ENCODE measurements at places on chromosomes 4 and X.

- no peak for DNase-seq
Observed at GRCh38 chr4:110898290-110898689, 275.4 kb upstream of the PITX2 start.

GRCh38 chr4:11824566-11824965 lies 395.9 kb upstream of the HS3ST1 start:
- DNase-seq = no peak

DNA sequence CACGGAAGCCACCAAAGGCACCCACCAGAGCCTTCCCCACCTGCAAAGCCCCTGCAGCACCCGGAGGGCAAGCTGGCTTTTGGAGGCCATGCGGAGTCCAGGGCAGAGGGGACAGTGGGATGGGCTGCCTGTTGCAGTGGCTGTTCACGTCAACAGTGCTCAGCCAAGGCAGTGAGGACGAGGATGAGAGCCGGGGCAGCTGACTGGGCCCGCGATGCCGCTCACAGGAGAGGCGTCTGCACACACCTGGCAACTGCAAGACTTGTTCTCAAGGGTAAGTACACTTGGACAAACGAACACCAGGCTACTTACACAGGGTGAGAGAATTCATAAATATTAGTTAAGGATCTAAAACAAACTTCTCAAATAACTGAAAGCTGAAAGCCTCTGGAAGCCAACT lies 19.6 kb downstream of the FGFR3 start:
- no peak for DNase-seq

DNA sequence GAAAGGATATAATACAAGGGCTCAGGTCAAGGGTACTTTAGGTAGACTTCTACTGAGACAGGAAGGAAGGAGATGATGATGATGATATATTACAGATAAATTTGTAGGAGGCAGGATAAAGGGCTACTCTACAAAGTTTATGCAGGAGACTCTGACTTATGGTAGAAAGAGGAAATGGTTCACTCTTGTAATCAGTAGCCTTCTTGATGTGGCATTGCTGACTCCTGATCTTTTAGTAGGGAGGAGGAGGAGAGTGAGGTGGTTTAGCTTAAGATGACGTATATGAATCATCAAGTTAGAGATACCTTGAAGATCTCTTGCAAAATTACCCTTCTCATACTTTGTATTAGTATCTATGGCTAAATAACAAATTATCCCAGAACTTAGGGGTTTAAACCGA lies 4.7 kb downstream of the BLTP1 start:
- DNase-seq = no peak

DNA sequence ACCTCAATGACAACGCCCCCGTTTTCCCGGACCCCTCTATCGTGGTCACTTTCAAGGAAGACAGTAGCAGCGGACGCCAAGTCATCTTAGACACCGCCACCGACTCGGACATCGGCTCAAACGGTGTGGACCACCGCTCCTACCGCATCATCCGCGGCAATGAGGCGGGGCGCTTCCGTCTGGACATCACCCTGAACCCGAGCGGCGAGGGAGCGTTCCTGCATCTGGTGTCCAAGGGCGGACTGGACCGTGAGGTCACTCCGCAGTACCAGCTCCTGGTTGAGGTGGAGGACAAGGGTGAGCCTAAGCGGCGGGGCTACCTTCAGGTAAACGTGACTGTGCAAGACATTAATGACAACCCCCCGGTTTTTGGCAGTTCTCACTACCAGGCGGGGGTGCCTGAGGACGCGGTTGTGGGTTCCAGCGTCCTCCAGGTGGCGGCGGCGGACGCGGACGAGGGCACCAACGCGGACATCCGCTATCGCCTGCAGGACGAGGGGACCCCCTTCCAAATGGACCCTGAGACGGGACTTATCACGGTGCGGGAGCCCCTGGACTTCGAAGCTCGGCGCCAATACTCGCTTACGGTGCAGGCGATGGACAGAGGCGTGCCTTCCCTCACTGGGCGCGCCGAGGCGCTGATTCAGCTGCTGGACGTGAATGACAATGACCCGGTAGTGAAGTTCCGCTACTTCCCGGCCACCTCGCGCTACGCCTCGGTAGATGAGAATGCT lies 2.2 kb downstream of the FAT4 start:
- DNase-seq = peak; percentile 54

GRCh38 chr4:98625920-98626319 lies 32.5 kb downstream of the TSPAN5 start:
- no peak for DNase-seq

- no peak for DNase-seq
Observed at GRCh38 chrX:79630033-79631009, 263.2 kb upstream of the ITM2A start.

DNA sequence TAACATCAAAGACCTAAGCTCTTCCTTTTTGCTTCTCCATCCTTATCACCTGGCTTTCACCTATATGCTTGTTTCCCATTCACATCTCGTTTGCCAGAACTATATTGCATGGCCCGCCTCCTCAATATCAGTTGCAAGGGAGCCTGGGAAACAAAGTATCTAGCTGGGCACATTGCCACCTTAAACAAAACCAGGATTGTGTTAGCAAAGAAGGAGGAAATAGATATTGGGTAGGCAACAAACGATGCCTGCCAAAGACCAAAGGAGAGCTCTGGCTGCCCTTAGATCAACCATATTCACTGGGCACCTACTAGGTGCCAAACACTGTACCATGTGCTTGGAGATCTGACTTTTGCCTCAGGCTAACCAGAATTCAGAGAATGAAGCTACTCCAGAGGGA lies 107.5 kb downstream of the GRIA3 start:
- no peak for DNase-seq

- DNase-seq = no peak
Observed at GRCh38 chr4:72468904-72469502, 100.0 kb downstream of the ADAMTS3 start.

DNA sequence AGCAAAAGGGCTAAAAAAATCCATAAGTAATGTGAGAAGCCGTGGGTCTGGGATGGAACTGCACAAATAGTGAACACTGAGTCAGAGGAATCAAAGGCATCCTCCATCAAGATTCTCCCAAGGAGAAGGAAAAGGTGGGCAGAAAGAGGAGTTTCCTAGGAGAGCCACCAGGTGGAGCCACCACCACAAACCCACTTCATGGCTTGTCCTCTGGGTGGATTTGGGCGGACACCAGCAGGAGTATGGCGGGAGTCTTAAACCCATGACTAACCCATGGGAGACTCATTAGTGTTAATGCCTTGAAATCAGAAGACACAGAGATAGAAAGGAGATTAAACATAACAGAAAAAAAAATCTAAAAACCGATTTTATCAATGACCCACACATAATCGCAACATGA lies 147.7 kb downstream of the SH3KBP1 start:
- DNase-seq = peak; percentile 64

GRCh38 chr4:154329268-154329868 lies 162.2 kb downstream of the DCHS2 start:
- DNase-seq = no peak

- DNase-seq = no peak
Observed at GRCh38 chrX:37958525-37959211, 47.7 kb upstream of the SYTL5 start.

DNA sequence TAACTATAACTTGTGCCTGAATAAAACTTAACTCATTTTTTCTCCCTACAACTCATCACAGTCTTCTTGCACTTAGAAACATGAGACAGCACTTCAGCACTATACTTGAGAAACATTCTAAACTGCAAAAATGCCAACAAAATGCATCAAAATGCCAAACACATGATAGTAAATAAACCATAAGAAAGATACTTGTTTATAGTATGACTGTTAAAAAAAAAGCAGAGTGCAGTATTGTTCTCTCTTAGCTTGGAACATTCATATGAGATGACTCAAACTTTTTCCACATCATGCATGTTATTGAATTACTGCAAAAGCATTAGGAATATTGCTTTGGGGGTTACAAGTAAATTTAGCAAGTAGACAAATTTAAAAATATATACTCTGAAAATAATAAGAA lies 135.7 kb upstream of the ANXA10 start:
- no peak for DNase-seq

DNA sequence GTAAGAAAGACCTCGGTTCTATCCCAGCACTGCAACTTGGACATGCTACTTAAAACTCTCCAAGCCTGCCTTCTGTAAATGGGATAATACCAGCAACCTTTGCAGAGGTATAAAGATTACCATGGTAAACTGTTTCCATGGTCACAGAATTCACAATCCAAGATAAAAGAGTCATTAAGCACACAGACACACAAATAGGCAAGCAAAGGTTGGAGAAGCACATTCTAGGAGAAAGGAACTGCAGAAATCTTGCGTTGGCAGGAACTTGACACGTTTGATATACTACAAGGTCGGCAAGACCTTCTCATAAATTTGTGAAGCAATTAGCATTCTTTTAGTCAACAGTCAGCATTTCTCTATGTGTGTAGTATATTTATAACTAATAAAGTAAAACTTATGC lies 12.3 kb upstream of the CHRNA9 start:
- DNase-seq = no peak

DNA sequence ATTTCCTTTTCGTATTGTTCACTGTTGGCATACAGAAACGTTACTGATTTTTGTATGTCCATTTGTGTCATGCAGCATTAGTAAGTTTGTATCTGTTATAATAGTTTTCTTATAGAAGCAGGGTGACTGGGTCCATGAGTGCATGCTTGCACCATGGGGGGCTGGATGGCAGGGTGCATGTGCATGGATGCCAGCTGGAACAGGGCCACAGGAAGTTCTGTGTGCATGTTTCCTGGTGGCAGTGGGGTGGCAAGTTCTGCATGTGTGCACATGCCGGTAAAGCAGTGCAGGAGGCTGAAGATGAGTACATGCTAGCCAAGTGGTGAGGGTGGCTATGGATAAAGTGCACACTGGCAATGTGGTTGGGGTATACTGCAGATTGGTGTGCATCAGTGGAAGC lies 468.0 kb upstream of the KLHL4 start:
- no peak for DNase-seq

GRCh38 chr4:130192787-130193186 lies 1096.8 kb downstream of the C4orf33 start:
- no peak for DNase-seq

GRCh38 chrX:51760657-51761056 lies 17.4 kb downstream of the GSPT2 start:
- no peak for DNase-seq

DNA sequence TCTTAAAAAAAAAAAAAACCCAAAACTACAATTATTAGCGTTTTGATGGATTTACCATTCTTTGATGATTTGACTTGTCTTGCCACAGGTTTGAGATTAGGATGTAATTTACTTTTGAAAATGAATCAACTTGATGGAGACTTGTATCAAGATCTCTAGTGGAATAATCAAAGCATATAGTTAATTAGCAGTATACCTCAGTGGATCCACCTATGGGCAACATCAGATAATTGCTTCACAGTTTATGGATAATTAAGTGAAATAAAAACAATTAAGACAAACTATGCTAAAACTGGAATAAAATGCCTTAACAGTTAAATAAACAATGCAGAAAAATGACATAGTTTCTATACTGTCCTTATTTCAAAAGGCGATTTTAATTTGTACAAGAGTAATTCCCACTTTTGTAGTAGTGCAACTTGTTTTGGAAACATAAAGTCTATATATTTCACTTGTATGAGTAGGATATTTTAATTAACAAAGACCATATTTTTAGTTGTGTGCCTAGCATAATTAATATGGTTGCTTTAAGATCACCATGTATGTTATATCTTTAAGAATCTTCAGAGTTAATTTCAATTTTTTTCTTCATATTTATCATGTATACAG lies 4.2 kb downstream of the CPEB2 start:
- DNase-seq = no peak

DNA sequence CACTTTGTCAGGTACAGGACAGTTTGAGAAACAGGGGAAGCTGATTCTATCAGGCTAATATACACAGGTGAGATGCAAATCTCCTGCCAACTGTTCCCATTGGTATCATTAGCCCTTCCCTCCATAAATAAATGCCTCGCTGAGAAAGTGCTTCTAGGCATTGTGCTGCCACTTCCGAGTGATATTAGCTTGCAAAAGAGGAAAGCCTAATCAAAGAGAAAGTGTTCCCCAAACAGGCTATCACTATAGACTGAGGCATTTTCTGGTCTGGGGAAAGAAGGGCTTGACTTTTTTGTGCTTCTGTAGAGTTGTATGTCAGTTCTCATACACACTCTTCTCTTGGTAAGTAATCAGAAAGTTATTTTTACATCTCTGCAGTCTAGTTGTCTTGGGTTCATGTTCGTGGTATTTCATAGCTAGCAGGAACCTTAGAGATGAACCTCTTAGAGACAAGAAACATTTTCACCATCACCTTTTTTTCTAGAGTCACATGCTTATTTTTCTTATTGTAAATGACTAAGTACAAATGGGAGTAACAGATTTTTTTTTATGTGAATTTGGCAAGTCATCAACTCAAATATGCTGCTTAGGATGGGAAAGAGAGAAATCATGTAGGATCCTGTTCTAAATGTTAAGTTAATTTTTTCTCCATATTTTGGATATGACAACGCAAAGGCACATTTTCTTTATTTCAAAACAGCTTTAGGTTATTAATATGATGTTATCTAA lies 1009.8 kb downstream of the ADGRL3 start:
- DNase-seq = no peak

DNA sequence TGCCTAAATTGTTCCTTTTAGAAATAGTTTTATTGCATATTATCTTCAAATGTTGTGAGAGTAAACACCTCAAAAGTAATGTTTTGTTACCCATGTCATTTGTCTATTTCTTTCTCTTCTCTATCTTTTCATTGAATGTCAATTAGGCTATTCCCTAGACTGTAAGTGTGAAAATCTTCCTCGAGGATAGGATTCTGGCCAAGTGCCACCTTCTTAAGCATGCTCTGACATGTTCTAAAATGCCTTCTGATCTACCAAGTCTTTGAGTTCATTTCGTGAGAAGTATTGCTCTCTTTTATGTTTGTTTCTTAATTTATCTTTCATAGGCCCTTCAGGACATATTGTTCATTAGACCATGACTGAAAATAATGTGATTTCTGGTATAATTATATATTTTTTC lies 44.1 kb upstream of the TLL1 start:
- no peak for DNase-seq

GRCh38 chr4:168541266-168541953 lies 44.6 kb downstream of the PALLD start:
- DNase-seq = no peak

GRCh38 chr4:17535906-17536305 lies 20.9 kb downstream of the CLRN2 start:
- DNase-seq = no peak

Data from WTC11 (cell line).